ENCODE measurements at places on chromosomes 12 and 14.

GRCh38 chr12:110245369-110245772, 35.7 kb upstream of the ATP2A2 start:
- peak; percentile 28 for DNase-seq

GRCh38 chr12:70267550-70267949, 24.3 kb downstream of the CNOT2 start:
- DNase-seq: peak; percentile 66

DNA sequence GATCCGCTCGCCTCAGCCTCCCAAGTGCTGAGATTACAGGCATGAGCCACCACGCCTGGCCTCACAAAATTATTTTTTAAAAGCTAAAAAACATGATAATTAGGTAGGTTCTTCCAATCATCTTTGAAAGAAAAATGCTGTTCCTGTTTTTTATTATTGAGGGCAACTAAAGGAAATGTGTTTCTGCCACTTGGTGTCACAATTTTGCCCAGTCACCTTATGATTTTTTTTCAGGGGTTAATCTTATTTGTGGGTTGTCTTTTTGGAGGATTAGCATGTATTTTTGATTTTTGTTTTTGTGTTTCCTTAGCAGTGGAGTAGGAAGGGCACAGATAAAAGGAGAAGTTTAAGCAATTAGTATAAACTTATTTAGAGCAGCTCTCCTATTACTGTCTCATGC, 79.8 kb downstream of the PRORP start:
- no peak for DNase-seq

GRCh38 chr12:24668563-24668962, 280.3 kb downstream of the BCAT1 start:
- peak; percentile 19 for DNase-seq

- no peak for DNase-seq
Observed at GRCh38 chr14:69606258-69607184, 4.9 kb upstream of the SUSD6 start.

DNA sequence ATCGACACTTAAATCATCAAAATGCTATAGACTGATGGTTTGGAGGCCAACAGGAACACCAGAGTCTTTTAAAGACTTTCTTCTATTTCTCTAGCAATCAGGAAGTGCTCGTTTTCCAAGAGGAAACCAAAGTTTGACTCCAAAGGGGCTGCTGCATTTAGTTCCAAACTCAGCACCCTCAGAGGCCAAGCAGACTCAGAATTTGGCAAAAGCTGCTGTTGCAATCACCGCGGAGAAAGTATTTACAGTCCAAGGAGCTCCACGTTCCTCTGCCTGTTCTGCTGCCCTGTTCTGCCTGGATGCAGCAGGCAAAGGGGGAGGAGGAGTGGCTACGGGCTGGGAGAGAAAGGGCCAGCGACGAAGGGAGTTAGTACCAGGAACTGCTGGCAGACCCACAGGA, 325.1 kb downstream of the BCL11B start:
- DNase-seq: no peak

DNA sequence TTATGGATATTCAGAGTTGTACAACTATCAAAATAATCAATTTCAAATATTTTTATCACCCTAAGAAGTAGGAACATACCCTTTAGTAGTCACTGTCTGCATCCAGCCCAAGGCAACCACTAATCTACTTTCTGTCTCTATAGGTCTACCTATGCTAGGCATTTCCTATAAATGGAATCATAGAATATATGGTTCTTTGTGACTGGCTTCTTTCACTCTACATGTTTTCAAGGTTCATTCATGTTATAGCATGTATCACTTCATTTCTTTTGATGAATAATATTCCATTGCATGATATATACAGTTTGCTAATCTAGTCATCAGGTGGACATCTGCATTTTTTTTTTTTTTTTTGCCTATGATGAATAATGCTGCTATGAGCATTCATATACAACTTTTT, 112.4 kb downstream of the PPP1R12A start:
- DNase-seq: no peak

GRCh38 chr12:46217541-46218321, 51.1 kb downstream of the SLC38A1 start:
- no peak for DNase-seq

DNA sequence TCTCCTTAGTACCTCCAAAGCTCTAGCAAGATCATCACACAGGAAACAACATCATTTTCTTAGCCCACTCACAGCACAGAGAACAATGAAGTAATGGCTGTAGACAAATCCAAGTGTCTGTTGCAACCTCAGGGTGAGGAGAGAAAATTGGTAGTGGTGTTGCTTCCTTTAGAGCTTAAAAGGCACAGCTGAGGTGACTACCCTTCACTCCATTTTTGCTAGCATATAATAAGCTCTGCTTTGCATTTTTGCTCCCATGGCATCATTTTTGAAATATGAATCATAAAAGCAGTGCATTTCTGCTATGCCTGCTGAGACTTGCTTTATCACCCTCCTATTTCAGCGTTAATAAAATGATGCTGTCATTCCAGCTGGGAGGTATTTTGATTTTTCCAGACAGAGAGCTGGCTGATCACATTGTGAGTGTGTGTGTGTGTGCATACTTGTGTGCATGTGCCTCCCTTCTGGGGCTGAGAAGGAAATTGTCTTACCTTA, 18.5 kb upstream of the PCNX1 start:
- DNase-seq: peak; percentile 87

DNA sequence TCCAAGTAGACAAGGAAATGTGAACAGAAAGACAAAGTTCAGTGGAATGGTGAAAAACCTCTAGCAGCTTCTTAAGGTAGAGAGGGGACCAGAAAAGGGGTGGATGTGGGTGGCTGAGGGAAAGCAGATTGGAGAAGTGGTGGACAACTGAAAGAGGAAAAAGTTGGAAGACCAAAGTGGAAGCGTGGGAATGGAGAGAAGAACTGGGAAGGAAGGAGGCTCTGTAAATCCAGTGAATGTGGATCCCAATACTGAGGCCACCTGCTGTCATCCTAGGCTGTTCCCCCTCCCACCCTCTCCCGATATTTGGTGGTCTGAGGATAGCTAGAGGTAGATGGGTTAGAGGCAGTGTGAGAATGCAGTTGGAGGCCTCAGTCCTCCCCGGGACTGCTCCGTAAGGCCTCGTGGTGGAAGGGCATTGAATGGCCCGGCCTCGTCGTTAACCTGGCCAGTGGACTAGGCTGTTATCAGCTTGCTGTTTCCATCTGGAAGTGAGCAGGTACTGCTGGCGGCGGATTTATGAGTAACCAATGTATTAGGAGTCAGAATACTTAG, 822 bp upstream of the POU6F1 start:
- no peak for DNase-seq

- no peak for DNase-seq
Observed at GRCh38 chr12:82708061-82708879, 21.6 kb downstream of the TMTC2 start.

GRCh38 chr12:120175062-120175461, 19.5 kb downstream of the GCN1 start:
- no peak for DNase-seq

DNA sequence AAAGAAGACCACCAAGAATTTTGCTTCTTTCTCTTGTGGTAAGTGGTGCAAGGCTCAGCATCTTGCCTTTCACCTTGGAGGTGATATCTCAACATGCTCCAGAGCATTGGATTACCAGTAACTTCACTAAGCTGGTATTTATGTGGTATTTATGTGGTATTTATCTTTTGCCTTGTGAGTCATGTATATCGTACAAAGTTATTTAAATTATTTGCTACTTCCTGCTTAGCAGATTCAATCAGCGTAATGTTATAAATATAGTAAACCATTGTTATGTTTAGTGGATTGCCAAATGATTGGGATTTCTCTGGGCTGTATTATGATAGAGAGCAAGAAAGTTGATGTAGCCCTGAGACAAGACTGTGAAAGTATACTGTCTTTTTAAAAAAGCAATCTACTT, 366.4 kb downstream of the IPO8 start:
- DNase-seq: no peak

DNA sequence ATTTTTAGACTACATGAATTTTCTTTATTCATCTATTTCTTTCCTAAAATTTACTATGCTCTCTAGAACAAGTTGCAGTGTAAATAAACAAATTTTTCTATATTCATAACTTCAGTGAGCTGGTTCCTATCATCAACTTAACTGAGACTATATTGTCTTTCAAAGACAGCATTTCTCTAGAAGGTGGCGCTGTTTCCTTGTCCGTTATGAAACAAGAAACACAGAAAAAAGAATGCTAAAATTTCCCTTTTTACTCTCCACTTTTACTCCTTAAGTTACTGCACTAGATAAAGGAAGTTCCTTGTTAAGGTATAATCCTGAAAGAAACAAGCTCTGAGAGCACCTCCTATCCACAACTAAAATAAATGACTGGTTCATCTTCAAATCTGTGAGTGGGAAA, 8.2 kb upstream of the CLEC2A start:
- peak; percentile 5 for DNase-seq

DNA sequence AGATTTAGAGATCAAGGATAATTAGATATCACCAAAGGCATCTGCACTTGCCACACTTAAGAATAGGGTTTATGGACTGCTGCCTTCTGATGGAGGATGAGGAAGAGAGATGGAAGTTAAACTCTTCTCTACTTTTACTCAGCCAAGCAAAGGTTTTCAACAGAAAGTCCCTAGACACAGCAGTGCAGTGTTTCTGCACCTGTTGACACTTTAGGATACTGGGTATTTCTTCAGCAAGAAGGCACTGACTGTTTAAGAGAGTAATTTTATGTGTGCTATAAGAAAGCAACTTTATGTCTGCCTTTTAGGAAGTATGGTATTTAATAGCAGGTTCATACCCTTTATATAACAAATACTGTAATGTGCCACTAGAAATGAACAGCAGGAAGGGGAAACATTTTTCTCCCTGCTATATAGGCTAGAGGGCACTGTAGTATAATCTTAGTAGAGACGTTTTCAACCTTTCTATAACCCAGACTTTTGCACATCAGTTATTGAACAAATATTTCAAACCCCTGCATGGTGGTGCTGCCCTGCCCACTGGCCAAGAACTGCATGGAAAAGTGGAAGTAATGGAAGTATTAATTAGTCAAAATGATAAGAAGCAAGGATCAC, 225.0 kb upstream of the GRIP1 start:
- DNase-seq: no peak

- no peak for DNase-seq
Observed at GRCh38 chr12:3042394-3042793, 34.8 kb upstream of the TSPAN9 start.

- peak; percentile 70 for DNase-seq
Observed at GRCh38 chr14:20631023-20631879, 10.2 kb downstream of the OR6S1 start.

DNA sequence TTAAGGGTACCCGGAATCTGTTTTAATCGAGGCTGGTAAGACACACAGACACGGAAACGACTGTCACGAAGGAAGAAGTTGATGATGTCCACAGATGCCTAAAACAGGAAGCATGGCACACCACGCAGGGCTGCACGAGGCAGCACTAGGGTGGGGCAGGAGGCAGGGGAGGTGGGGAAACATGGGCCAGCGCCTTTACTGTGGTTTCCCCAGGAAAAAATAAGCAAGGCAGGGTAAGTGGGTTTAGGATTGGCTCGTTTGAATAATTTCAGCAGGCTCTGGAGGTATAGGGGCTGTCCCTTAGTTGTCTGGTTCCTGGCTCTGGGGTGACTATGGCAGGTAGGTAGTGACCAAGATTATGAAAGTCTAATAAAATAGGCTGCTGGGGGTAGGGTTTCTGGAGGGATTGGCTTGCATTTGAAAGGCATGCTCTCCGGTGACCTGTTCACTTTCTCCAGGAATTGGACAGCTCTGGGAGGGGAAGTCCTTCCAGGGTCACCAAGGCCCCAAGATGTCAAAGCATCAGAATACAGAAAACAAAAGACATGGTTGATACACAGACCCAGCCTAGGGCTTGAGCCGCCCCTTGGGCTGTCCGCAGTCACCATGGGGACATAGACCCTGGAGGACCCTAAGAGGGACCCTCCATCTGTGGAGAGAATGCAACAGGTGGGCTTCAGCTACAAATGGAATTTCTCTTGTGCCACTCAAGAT, 35.3 kb downstream of the MAP1LC3B2 start:
- no peak for DNase-seq

- DNase-seq: no peak
Observed at GRCh38 chr12:100026241-100026640, 41.5 kb upstream of the ANKS1B start.

DNA sequence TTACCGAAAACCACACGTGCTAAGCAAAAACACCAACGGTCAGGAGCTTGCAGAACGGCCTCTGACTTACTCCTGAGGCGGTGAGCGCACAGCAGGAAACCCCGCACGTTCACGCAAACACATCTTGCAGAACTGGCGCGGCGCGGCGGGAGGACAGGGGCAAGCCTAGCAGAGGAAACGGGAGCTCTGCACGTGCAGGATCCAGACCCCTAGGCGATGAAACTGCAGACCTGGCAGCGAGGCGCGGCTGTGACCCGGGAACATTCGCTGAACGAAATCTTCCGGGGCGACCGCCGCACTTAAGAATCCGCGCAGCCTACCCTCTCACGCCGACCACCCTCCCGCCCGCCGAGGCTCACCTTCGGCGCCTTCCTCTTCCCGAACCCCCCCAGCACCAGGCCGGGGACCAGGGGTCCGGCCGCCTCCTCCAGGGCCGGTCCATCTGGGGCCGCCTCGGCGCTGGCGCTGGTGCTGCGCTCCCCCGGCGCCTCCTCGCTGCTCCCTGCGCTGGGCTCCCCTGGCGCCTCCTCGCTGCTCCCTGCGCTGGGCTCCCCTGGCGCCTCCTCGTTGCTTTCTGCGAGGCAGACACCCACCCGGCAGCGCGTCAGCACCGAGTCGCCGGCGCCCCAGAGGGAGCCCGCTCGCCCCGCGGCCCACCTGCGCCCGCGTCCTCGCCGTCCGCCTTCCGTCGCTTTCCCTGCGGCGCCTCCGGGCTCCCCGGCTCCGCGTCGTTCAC, 615 bp downstream of the DDX51 start:
- DNase-seq: no peak

GRCh38 chr12:117889098-117889497, 79.7 kb downstream of the KSR2 start:
- DNase-seq: no peak

DNA sequence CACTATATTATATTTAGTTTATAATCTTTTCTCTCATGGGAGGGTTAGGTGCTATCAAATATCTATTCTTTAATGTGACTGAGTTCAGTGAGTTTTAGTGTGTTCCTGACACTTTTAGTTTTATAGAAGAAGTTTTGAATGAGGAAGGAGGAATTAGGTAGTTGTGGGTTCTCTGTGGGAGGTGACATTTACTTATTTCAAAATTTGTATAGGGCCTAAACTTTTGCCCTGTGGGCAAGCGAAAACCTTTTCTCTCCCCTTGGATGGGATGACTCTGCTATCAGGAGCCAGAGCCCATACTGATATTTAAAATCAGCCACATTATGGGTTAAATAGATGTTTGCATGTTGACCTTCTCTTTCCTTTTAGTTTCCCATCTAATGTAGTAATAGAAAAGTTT, 43.6 kb downstream of the SPATS2 start:
- no peak for DNase-seq
